ENCODE measurements at places on chromosomes 7 and 10.

DNA sequence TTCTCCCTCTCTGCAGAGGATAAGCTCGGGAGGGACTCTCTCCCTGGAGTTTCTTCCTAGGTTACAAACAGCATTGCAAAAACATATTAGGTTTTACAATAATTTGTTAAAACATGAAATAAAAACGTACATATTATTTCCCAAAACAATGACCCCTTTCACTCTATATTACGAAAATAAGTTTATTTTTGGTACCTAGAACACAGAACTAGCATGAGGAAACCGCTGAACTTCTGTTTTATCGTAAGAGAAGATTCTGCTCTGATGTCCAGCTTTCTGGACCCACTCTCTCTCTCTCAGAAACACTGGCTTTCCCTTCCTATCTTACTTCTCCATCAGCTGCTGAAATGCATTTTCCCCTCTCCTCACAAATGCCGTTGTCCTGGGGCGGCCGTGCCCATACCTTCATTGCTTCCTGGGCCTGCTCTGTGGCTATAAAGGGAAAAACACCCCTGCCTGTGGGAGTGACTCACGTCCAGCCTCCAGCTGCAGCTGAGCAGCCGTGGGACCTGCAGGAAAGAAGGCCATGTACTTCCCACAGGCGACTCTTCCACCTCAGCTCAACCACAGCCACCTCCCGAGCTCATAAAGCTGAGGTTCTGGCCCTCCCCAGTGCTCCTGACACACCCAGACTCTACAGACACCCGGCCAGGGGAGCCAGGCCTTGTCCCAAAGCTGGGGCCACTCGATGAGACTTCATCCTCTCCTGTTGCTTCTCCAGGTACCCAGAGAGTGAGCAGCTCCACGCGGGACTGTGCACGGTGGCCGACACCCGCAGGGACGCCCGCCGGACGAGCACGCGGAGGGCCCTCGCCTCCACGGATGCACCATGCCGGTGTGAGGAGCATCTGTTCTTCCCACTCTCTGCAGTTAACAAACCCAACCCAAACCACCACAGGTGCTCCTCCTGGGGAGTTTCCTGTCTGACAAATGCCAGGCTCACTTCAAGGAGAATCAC is 3.1 kb downstream of the GPER1 start:
- DNase-seq: no peak

DNA sequence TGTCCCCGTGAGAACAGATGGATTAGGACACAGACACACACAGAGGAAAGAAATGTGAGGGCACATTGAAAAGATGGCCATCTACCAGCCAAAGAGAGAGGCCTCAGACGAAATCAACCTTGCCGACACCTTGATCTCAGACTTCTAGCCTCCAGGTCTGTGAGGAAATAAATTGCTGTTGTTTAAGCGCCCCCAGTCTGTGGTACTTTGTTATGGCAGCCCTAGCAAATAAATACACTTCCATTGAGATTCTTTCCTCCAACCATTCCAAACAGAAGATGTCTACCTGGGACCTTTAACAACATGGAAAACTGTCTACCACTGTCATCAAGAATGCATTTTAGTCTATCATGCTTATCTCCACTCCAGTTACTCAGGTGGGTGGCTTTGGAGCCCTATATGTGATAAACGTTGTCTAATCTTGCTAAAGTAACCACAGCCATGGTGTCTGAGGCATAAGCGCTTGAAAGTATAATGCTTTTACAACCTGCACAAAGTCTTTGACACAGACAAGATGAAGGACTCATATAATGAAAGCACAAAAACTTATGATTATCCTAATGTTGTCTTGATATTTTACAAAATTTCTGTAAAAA is 244.3 kb downstream of the MTERF1 start:
- DNase-seq: no peak

DNA sequence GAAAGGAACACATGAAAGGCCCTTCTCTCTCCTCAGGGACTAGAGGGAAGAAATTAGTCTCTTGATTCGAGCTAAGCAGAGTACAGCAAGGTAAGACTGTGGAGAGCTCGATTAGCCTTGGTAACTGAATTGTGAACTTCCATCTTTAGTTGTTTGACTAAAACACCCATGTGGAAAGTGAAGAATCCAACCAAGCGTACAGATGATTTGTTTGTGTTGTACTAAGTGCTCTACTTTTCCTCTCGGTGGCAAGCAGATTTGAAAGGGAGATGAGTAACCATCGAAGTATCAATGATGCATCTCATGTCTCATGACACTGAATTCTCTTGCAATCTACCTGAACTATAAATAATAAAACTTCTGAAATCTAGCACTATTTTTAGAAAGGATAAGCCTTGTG is 80.7 kb downstream of the FZD1 start:
- no peak for DNase-seq

- DNase-seq: no peak
Observed at GRCh38 chr10:101769541-101770180, 6.3 kb downstream of the FGF8 start.

DNA sequence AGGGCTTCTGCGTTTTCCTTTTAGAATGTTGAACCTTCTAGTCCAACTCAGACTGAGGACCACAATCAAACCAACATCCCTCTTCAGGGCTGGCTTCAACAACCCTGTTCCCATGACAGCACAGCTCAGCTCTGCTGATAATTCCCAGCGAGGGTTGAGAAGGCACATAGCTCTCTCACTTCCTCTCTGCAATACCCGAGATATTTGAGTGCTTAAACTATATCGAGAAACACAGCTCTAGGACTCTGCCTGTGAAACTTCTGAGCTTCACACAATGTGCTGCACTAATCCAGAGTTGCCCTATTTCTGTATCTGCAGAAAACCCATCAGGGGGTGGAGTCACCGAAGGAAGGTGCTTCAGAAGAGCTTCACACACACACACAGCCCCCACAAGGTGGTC is 1.6 kb upstream of the ADARB2 start:
- DNase-seq: no peak

DNA sequence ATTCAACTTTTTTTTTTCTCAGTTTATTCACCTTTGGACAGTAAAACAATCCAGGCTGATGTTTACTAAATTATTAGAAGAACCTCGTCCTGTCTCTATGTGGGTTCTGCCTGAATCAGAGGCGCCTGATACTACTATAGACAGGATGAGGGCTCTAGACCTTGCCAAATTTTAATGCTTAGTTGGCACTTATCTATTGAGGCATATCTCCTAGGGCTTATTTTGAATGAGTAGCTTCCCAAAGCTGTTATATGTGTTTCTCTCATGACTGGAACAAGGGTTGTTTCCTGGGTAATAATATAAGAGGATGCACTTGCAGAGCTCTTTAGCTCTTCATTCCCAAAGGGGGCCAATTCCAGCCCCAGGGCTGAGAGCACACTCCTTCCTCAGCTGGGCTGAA is 23.6 kb downstream of the HECW1 start:
- DNase-seq: no peak

DNA sequence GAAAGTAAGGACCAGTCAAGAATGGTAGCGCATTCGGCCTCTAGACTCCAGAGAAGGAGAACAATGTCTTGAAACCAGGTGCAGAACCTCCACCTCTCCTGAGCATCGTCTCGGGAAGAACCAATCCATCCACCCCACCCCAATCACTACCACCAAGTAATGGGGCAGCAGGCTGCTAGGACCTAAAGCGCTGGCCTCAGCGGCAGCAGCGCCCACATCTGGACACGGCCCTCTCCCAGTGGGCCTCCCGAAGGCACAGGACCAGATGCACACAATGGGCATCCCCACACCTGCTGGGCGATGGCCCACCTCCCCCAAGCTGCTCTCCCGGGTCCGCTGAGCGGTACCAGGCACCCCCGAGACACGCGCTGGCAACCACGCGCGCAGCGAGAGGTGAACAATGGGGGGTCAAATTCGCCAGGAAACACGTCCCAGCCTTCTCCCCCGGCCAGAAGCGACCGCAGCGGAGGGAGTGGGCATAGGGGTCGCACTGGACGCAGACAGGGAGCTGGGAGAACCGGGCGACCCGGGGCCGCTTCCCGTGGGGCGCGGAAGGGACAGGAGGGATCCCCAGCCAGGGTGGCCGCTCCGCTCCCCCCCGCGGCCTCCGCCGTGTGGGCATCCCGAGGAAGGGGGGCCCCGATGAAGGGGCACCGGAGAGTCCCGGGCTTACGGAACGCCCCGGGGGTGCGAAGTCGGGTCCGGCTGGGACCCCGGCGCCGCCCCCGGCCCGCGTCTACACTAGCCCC is 506 bp downstream of the CTTNBP2 start:
- DNase-seq: no peak

- DNase-seq: no peak
Observed at GRCh38 chr10:94344522-94345122, 18.1 kb downstream of the NOC3L start.

GRCh38 chr7:155602750-155603149 is 41.7 kb upstream of the RBM33 start:
- DNase-seq: no peak

DNA sequence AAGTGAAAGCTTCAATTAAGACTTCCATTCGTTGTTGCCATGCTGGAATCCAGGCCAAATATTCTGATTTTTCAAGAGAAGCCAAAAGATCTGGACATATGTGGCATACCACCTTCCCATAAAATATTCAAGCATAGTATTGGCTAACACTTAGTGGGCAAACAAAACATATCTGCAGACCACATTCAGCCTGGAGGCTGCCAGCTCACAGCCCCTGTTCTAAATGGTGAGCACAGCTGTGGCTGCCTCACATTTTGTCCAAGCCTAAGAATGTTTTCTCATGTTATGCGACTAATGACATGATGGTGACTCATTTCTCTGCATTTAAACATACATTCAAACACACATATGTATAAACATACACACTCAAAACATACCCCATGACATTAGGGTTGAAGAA is 10.6 kb upstream of the CALU start:
- DNase-seq: no peak

DNA sequence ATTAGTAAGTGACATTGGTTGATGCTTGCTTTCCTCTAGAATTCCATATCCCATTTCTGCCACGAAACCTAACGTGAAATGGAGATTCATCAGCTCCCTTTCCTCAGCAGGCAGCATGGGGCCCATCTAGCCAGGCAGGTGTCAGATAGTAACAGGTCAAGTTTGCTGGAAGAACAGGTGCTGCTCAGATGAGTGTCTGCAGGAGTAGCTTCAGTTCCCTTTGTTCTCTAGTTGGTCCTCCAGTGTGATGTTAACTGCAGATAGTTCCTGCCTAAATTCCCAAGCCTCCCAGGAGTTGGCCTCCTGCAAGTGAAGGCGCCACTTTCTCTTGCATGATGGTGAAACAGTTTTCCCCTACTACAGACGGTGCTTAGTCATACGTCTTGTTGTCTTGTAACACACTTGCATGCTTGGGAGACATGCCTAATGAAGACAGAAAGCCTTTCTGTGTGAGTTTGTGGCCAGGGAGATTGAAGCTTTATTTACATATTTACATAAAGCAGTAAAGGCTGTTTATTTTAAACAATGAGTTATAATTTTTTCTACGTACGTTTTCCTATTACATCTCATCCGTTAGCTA is 175.4 kb downstream of the CHN2 start:
- DNase-seq: no peak

GRCh38 chr10:63431962-63432797 is 33.6 kb downstream of the JMJD1C start:
- no peak for DNase-seq

GRCh38 chr10:102451105-102451969 is at the start of gene C10orf95:
Gene C10orf95 (minus strand): TSS chr10:102451543. CDS start chr10:102451093, 450 bp downstream.
- no peak for DNase-seq

GRCh38 chr7:158603773-158604755 is 16.4 kb upstream of the PTPRN2 start:
- DNase-seq: no peak

DNA sequence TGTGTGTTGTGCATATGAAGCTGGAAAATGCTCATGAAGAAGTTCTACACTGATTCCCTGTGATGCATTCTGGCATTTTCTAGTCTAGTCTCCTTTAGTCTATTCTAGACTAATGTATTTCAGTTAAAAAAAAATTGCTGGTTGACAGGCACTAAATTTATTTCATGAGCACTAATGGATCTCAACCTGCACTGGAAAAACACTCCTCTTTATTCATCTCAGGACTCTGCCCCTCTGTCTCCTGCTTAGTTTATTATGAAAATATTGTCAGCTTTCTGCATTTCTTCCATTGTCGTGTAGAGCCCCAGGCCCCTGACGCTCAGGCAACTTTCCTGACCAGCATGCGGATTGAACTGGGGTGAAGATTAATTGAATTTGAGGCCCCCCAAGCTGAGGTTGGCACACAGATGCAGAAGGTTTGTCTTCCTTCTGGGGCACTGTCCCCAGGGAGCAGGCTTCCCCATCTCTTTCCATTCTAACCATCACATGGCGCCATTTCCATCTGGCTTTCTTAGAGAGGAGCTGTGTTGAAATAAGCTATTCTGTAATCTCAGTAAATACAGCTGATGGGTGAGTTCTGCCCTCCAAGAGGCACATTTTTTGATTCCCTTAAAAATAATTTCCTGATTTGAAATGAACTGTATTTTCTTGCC is 128.7 kb downstream of the INSYN2A start:
- no peak for DNase-seq

GRCh38 chr7:131122394-131122793 is 205.3 kb upstream of the MKLN1 start:
- no peak for DNase-seq

DNA sequence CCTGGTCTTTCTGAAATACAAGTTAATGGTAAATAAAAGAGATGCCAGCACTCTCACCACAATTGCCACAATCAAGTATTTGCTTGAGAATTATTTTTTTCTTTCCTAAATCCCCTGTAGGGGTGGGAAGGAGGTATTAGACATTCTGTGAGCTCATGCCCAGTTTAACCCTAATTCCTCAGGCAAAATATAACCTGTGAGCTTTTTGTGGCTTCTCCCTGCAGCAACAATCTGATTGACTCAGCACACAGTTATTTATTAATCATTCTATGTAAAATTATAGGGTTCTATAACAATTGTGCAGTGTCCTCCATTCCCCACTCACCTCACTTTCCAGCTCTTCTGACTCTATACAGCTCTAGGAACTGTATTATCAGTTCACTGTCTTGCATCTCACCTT is 66.3 kb downstream of the GLI3 start:
- DNase-seq: no peak

- DNase-seq: no peak
Observed at GRCh38 chr10:110409488-110409887, 88.2 kb upstream of the DUSP5 start.

- DNase-seq: no peak
Observed at GRCh38 chr7:68684246-68684839, 913.9 kb upstream of the AUTS2 start.

All from cerebellar nuclear complex (tissue), 1 donor.